ENCODE measurements at places on chromosomes 4 and X.

- peak; percentile 97 for DNase-seq
Measured at GRCh38 chr4:152535903-152536544, at the start of gene FBXW7. Gene FBXW7 (minus strand): TSS chr4:152536092. CDS start chr4:152411803, 124,289 bp downstream.

DNA sequence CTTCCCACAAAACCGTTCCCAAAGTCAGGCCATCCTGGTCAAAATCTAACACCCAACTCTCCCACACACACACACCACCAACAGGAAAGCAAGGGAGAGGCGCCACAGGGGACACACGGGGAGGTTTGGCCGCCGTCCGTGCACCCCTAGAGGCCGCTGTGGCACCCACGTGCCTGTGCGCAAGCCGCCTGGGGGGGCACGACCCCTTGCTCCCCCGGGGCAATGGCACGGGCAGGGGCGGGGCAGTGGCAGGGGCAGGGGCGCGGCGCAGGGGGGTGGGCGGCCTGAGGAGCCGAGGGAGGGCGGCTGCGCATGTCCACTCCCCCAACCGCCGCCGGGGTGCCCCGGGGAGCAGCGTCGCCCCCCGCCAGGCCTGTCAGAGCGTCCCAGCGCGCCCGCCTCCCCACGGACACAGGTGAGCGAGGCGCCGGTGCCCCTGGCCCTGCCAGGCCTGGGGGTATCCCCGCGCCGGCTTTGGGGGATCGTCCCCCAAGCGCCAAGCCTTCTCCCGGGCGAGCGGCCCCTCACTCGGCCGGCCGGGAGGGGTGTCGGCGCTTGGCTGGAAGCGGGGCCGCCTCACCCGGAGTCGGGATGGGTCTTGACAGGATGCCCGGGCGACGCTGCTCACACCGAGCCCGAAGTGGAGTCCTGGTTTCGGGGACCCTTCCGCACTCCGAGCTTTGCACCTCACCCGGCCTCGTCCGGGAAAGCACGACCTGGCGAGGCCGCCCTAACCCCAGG lies at the start of gene ERAS:
TSS of gene ERAS (plus strand) at position 379 of the 741 bp plus-strand sequence. CDS start 2,611 bp downstream, outside the sequence.
- DNase-seq: no peak

- peak; percentile 68 for DNase-seq
Measured at GRCh38 chrX:120244735-120245498, 5.7 kb upstream of the ZBTB33 start.

DNA sequence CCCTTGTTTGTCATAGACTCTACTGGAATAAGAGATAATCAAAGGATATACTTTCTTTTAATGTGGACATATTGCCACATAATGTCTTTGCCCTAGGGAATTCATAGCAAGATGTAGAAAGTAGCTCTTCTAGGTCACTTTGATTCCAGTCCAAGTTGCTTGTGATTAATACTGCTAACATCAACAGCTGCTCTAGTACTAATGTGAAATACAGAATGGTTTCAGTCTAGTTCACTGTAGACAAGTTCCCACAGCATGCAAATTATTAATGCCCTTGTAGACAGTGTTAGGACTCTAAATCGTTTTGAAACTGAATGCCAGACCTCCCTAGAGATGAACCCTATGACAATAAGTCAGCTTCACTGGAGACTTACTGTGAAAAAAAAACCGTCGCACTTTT lies 494.6 kb upstream of the ATOH1 start:
- DNase-seq: no peak

DNA sequence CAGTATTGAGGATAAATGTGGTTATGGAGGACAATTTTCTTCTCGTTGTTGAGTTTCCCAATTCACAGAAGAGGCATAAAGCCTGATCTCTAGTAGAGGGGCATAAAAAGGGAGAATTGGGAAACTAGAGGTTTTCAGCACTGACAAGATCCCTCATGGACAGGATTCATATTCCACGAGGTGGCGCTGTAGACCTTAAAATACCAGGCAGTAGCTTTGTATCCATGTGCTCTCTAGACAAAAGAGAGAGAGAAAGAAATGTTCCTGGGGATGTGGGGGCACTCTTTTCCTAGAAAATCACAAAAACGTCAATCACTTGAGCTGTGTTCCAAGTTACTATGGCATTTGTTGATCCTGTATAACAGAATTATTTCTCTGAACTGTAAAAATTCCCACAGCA lies 128.3 kb downstream of the MAGEE1 start:
- DNase-seq: no peak

GRCh38 chr4:140080883-140081282 lies 73.1 kb downstream of the MAML3 start:
- DNase-seq: peak; percentile 65

DNA sequence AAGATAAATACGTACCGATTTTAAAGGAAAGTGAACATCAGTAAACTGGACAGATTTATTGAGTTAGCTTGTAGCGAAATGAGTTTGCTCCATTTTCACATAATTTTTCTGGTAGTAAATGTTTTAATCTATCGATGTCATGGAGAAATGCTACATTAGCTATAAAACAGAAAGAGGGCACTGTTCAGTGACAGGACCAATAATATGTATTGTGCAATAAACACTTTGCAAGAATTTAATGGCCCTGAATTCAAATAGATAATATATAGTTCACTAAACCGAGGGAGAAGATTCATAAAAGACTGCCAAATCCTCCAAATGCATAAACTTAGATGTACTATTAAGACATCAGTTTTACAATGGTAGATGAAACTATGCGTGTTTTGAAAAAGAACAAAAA lies 516.3 kb downstream of the ADGRL3 start:
- no peak for DNase-seq

DNA sequence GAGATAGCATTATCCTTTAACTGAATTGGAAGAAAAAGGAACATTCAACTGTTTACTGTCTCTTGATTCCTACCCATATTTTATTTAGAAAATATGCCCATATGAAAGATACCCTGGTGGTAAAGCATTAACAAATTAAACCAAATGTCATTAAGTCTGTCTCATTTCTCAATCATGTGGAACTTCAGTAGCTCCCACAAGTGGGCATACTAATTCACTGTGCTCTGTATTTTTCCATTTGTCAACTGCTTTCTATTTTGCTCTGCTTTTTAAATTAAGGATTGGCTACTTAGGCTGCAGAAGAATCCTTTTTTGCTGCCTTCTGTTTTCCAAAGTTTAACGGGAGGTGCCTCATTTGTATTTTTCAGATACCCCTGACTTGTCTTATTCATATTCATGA lies 77.2 kb downstream of the DDIT4L start:
- DNase-seq: no peak

- no peak for DNase-seq
Measured at GRCh38 chr4:150681063-150681462, 99.1 kb downstream of the MAB21L2 start.

DNA sequence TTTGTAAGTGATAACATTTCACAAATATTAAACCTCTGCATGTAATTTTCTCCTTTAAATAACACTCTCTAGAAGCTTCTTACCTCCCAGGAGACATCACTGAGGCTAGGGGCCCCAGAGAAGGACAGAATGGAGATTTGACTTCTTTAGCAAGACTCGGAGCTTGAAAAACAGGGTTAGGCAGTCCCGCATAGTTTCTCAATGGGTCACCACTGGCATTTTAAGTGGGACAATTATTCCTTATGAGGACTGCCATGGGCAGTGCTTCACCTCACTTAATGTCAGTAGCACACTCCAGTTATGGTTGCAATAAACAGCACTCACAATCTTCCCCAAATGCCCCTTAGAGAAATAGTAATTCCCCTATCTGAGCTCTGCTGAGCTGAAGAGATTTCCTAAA lies 66.7 kb upstream of the NOCT start:
- no peak for DNase-seq

GRCh38 chr4:140250989-140251552 lies 97.1 kb upstream of the MAML3 start:
- no peak for DNase-seq

DNA sequence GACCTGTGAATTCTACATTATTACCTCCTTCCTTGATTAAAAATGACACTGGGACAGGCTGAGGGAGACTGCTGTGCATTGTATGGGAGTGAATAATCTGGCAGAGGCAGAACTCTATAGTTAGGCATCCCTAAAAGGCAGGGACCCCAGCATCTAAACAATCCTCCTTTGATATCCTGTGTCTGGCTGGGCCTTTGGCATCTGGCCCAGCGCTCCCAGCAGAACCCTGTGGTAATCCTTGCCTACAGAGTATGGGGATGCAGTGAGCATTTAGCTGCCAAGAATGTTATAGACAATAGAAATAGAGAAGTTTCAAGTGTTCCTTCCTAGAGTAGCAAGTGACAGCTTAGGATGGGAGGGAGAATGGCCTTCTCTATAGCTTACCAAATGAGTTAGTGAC lies 38.5 kb downstream of the ZCCHC12 start:
- DNase-seq: no peak
